Activated T-helper 1 cell treated with anti-CD3 and anti-CD28 coated beads, Interleukin-2, amount 50 U/mL, for 16 hours (primary cell): ENCODE measurements at places on chromosomes 13 and 19.

DNA sequence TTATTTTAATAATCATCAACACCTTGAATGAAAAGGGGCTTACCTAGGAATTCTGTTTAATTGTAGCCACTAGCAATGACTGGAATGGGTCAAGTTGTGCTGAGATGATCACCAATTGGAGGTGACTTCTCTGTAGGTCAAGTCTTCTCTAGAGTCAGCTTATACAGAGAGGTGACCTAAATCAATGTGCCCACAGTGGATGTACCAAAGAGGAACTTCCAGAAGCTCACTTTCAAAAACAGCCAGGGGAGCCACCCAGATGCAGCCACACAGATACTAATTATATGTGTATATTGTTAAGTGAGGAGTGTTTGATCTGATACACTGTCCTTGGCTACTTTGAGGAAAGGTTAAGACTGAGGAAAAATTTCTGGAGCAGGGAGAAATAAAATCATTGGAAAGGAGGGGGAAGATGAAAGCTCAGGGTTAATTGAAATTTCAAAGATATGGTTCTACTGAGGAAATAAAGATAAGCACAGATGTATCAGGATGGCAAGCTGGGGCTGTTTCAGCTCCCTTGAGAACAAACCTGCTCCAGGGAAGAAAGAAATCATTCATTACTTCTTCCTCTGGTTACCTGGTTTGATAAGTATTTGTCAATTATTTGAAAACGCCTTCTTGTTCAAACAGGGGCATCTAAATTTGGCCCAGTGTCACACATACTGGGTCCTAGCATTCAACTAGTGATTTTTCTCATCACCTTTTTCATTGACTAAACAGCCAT lies 5.1 kb downstream of the GPR183 start:
- DNase-seq = no peak

DNA sequence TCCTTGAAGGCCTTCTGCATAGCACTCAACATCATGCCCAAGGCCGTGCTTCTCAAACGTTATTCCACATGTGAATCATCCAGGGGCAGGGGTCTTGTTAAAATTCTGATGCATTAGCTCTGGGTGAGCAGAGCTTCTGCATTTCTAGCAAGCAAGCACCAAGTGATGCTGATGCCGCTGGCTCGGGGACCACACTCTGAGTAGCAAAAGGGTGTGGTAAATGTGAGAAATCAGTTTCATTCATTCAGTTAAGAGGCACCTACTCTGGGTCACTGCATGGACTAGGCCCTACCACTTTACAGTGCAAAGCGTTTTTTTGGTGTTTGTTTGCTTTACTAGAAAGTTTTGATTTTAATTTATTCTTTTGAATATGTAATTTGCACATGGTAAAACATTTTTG lies 7.2 kb downstream of the KRTDAP start:
- no peak for DNase-seq

GRCh38 chr13:26584713-26585112 lies 27.2 kb downstream of the WASF3 start:
- no peak for DNase-seq

- DNase-seq = no peak
Observed at GRCh38 chr13:26727633-26728032, 33.0 kb downstream of the GPR12 start.

- no peak for DNase-seq
Observed at GRCh38 chr13:113916330-113916815, 52.5 kb upstream of the GAS6 start.

- no peak for DNase-seq
Observed at GRCh38 chr13:67140006-67140405, 90.1 kb downstream of the PCDH9 start.

DNA sequence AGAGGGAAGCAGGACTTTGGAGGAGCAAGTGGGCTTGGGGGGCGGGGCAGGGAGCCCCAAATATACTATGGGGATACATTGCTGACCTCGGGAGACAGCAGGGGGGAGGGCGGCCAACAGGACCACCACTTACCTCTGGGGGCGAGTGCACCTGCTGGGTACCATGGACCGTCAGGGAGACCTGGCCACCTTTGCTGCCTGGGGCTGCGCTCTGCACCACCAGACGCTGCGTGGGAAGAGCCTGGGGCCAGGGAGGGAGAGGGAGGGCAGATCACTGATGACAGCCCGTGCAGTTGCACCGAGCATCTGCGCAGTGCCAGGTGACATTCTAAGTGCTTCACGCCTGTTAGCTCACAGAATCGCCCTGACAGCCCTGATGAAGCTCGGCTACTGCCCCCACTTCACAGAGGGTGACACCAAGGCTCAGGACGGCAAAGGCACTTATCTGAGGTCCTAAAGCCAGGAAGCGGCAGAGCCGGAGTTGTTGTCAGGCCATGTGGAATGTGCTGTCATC lies 24.1 kb downstream of the RFX1 start:
- no peak for DNase-seq

GRCh38 chr19:33780746-33781145 lies 15.9 kb upstream of the KCTD15 start:
- no peak for DNase-seq

DNA sequence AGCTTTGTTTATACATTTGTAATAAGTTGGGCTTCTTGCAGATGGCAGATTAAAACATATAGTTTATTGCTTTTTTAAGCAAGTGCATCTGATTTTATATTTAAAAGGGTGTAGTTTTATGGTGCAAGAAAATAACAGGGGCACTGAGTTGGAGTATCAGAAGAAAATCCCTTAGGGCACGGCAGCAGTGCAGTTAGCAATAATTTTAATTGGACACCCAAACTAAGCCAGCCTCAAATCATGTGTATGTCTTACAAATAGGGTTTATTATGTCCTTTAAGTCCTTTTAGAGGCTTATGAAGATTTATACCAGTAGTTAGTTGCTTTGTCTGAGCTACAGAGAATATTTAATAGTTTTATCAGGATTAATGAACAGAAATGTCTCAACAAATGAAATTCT lies 57.5 kb downstream of the GPC6 start:
- DNase-seq = no peak

- no peak for DNase-seq
Observed at GRCh38 chr13:34070544-34071303, 252.8 kb downstream of the RFC3 start.

GRCh38 chr13:75480671-75481175 lies 1.2 kb downstream of the TBC1D4 start:
- DNase-seq = no peak

DNA sequence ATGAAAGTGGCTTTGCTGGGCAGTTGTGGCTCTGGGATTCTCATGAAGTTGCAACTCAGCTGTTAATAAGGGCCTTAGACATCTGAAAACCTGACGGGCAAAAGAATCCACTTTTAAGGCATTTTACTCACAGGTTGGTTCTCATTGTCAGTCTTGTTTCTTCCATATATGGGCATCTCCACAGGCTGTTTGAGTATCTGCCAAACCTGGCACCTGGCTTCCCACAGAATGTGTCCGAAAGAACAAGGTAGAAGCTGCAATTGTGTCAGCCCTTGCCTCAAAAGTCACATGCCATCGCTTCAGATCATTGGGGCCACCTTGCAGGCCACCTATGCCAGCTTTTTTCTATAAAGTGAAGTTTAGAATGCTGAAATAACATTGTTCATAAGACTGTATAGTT lies 102.4 kb downstream of the KCTD12 start:
- no peak for DNase-seq

- DNase-seq = no peak
Observed at GRCh38 chr19:7986321-7987113, 18.9 kb downstream of the ELAVL1 start.
